HuH-7 (cell line): ENCODE measurements at places on chromosomes 7 and 10.

- no peak for DNase-seq
Measured at GRCh38 chr10:65312876-65313275, 1613.0 kb upstream of the LRRTM3 start.

GRCh38 chr7:100674411-100675104 is 1.0 kb downstream of the GNB2 start:
- DNase-seq: peak; percentile 41

GRCh38 chr7:537911-538634 is 18.4 kb upstream of the PDGFA start:
- peak; percentile 99 for DNase-seq

GRCh38 chr7:138246428-138246827 is 170.2 kb downstream of the AKR1D1 start:
- no peak for DNase-seq

DNA sequence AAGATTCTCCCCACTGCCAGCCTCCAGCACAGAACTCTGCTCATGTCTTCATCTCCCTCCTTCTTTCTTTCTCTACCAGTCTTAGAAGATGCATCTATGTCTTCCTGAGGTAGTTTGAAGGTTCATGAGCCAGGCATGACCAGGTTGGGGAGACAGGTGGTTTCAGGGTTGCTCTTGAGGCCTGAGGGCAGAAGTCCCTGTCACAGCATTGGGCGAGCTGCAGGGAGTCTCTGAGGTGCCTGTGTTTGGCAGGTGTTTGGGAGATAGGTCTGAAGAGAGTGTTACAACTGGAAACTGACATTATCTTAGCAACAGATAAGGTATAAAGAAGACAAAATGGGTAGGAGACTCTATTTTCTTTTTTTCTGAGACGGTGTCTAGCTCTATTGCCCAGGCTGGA is 18.7 kb downstream of the PRSS2 start:
- DNase-seq: no peak

DNA sequence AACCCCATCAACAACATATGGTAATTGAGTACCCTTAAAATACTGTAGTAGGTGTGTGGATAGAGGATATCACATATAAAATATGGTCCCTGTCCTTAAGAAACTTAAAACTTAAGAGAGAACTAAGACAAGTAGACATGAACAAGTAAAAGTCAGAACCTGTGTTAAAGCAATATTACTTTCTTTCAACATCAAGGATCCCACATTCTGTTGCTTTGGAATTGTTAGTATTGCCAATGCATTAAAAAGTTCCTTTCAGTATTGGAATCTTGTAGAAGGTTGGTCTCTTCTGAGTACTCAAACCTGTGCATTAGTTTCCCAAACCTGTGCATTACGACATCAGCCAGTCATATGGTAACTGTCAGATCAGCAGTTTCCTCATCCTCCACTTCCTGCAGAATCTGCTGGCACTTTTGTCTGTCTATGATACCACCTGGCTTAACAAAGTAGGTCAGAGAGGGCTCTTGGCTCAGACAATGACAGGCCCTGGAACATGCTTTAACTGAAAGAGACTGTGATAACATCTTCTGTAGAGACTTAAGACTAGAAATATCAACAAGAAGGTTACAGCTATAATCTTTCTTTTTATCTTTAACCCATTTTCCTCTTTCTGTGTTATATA is 56.5 kb downstream of the CCDC71L start:
- DNase-seq: no peak

DNA sequence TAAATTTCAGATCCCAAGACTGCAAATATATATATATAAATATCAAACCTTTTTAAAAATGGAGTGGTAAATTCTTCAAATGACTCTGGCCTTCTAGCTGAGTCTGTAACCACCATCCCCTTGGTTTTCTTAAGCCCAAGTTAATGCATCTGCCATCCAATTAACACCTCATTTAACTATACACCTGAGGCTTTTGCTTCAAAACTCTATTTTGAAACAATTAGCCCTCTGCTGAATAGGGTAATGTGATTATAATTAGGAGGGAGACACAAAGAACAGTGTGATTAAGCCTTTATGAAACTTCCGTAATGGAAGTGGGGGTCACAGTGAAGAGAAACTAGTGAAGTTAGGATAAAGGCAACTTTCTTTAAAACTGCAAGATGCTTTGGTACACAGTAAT is 83.6 kb downstream of the GPR37 start:
- no peak for DNase-seq

GRCh38 chr7:40682696-40683095 is 547.9 kb downstream of the SUGCT start:
- DNase-seq: no peak

GRCh38 chr10:78660446-78661106 is 408.2 kb upstream of the ZMIZ1 start:
- no peak for DNase-seq

- DNase-seq: no peak
Measured at GRCh38 chr7:70271617-70272081, 673.4 kb downstream of the AUTS2 start.

DNA sequence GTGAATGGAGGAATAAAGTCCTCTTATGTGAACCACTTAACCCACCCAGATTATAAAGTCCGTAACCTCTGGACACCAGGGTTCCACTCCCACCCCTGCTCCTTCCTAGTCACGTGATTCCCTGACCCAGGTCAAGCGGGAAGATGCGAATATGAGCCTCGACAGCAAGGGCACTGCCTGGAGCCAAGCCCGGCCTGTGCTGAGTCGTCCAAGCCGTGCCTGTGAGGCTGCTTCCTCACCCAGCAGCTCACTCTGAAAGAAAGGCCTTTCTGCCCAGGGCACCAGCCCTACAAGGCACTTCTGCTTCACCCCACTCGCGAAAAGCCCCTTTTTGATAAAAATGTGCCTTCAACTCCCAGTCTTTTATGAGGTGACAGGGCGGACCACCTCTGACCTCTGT is 85.8 kb downstream of the CYTH3 start:
- no peak for DNase-seq

GRCh38 chr10:33046792-33047191 is 88.8 kb upstream of the ITGB1 start:
- no peak for DNase-seq
